ENCODE measurements at places on chromosomes 7 and 10.
A peak's percentile ranks its signal among the peaks of the same experiment; 100 is the strongest.

DNA sequence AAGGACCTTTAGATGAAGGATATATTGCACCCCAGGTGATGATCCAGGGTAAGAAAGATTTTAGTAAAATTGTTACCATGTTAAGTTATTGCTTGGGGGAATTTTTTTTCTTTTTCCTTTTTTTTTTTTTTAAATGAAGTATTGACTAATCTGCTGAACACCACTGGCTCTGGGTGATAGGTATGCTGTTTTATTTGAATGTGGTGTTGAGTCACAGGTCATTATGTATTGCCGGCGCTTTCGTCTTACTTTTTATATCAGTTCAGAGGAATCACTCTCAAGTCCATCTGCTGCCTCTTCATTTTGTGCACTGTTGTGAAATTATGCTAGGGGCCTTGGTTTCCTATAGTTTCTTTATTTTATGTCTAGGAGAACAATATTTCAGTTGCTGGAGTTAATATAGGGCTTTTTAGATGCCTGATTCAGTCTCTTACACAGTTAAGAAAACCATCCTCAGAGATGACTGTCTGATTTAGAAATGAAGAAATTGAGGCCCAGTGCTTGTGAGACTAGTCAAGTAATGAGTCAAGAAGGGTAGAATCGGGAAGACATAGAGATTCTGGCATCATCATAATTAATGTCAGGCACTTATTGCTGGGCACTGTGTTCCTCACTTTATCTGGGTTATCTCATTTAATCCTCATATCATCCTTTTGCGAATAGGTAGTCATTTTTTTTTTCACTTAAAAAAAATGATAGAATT, 38.7 kb downstream of the NRF1 start:
- no peak for DNase-seq

- DNase-seq = peak; percentile 29
These were observed 54.3 kb downstream of the LRRC18 start for GRCh38 chr10:48885376-48885775.

GRCh38 chr10:114172776-114173602, 1.0 kb downstream of the CCDC186 start:
- peak; percentile 24 for DNase-seq

DNA sequence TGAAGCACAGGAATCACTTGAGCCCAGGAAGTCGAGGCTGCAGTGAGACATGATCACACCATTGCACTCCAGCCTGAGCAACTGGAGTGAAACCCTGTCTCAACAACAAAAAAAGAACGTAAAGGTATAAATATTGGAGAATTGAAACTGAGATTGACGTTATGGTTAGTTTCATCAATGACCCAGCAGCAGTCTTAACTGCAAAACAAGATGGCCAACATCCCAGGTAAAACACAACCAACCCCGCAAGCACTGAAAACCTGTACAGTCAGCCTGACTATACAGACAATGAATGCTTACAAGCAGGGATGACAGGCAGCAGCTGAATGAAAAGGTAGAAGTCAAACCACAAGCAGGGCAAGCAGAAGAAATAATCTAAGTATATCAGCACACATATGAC, 34.7 kb downstream of the WAPL start:
- no peak for DNase-seq

DNA sequence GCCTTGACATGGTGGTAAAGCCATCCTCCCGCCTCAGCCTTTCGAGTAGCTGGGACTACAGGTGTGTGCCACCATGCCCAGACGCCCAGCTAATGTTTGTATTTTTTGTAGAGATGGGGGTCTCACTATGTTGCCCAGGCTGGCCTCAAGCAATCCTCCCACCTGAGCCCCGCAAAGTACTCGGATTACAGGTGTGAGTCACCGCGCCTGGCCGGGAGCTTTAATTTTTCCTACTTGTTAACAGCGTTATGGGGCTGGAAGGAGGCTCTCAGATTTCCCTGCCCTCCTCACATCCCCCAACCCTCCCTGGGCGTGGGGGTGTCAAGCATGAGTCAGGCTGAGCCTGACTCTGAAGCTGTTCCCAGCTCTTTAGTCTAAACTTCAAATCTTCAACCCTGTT, 8.3 kb downstream of the ALKBH4 start:
- no peak for DNase-seq

- no peak for DNase-seq
These were observed 52.1 kb downstream of the TRRAP start for GRCh38 chr7:98930464-98930863.

DNA sequence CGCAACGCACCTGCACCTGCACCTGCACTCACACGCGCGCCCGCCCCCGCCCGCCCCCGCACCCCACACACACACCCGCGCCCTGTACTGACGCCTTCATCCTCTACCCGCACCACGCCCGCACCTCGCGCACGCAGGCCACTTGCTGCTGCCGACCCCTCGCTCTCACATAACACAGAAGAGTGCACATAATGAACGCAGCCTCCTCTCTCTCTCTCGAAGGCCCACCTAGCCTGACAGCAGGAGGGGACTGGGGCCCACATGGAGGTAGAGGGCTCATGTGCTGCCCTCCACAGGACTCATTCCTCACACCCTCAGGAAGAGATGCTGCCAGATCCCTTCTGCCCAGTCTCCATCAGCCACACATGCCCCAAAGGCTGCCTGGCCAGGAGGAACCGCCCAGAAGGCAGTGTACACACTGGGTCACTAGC, 432 bp upstream of the CAMK2B start:
- no peak for DNase-seq

- no peak for DNase-seq
These were observed 7.7 kb upstream of the CPVL start for GRCh38 chr7:29154076-29154475.

- peak; percentile 69 for DNase-seq
These were observed 3.1 kb downstream of the HERPUD2 start for GRCh38 chr7:35691827-35692307.

DNA sequence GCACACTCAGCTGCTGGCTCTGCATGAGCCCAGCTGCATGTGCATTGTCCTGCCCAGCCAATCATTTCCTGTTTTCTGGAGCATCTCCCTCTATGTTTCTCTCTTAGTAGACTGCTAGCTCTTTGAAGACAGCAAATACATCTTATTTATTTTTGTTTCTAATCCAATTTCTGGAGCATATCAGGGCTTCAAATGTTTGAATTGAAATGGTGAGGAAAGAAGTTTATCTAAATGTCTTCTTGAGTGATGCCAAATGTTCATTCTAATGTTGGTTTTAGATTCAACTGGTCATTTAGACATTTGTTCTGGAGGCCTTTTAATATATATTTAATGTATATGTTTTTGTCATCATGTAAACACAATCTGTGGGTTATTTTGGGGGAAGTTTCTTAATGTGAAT, 141.9 kb downstream of the DNAJB9 start:
- DNase-seq = no peak

DNA sequence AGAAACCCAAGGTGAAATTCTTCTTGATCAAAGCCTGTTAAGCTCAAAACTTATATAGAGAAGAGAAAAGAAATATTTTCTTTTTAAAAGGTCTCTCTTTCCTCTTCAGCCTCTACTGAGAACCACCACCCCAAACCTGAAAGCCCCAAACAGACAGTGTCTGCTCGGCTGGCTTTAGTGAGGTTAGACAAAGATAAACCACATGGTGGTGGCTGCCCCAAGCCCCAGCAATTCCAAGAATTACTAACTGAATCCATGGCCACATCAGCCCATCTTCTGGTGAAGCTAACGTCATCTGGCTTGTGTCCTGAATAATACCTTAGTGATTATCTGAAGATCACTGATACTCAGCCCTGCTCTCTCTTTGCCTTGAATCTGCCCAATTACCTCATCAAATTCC, 275.0 kb downstream of the ELMO1 start:
- no peak for DNase-seq

GRCh38 chr10:357201-357950, 222.1 kb downstream of the ZMYND11 start:
- DNase-seq = no peak

Data from NAMALWA (cell line).